Mesothelial cell of epicardium (in vitro differentiated cells): ENCODE measurements at places on chromosomes 12 and 14.

DNA sequence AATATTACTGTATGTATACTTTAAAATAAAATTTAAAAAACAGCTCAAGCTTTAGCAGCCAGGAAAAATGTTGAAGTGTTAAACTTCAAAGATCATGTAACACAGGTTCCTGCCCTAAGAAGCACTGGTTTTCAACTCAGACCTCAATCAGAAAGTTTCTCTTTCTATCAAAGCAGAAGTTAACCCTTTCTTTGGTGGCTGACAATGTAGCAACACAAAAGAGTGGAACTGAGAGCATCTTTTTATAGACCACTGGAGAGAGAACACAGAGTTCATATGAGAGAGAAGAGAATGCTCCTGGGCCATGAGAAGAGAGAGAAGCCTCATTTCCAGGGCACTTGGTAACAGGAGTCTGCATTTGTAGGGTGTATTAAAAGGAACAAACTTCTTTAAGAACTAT lies 42.2 kb upstream of the KTN1 start:
- H3K4me3 ChIP-seq, result no peak overlapping the region
- H3K27ac ChIP-seq, result no peak overlapping the region
- H3K36me3 ChIP-seq, result peaks cover 3% of the 10 kb centered on the region

DNA sequence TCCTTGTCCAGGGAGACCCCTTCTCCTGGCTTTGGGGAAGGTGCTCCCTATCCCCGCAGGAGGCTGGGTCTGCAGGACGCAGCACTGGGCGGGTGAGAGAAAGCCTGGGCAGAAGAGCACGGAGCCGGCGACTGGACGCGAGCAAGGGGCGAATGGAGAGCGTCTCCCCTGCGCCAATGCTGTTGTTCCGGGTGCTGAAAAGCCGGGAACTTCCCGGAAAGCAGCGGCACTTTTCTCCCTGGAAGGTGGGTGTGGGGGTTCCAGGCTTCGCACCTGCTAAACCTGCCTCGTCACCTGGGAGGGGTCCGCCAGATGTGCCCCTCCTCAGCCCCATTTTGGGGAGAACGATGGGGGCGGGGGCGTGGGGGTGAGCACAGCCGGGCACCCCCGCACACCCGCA lies 417.1 kb upstream of the TMTC1 start:
- no peak overlapping the region for H3K27ac ChIP-seq
- H3K36me3 ChIP-seq, result no peaks in the 10 kb centered on the region
- H3K4me3 ChIP-seq, result peak overlapping the region; percentile 58
- peak; percentile 38 for DNase-seq

- H3K27ac ChIP-seq, result no peak overlapping the region
- no peak overlapping the region for H3K4me3 ChIP-seq
- H3K4me1 ChIP-seq, result peaks cover 42% of the 10 kb centered on the region
- H3K27me3 ChIP-seq, result no peaks in the 10 kb centered on the region
Observed at GRCh38 chr14:74982661-74983060, 20.1 kb upstream of the EIF2B2 start.

GRCh38 chr12:97899956-97900355 lies 437.4 kb downstream of the RMST start:
- H3K27ac ChIP-seq, result no peak overlapping the region
- no peak for DNase-seq
- no peaks in the 10 kb centered on the region for H3K27me3 ChIP-seq
- no peak overlapping the region for H3K4me3 ChIP-seq
- H3K36me3 ChIP-seq, result no peaks in the 10 kb centered on the region

DNA sequence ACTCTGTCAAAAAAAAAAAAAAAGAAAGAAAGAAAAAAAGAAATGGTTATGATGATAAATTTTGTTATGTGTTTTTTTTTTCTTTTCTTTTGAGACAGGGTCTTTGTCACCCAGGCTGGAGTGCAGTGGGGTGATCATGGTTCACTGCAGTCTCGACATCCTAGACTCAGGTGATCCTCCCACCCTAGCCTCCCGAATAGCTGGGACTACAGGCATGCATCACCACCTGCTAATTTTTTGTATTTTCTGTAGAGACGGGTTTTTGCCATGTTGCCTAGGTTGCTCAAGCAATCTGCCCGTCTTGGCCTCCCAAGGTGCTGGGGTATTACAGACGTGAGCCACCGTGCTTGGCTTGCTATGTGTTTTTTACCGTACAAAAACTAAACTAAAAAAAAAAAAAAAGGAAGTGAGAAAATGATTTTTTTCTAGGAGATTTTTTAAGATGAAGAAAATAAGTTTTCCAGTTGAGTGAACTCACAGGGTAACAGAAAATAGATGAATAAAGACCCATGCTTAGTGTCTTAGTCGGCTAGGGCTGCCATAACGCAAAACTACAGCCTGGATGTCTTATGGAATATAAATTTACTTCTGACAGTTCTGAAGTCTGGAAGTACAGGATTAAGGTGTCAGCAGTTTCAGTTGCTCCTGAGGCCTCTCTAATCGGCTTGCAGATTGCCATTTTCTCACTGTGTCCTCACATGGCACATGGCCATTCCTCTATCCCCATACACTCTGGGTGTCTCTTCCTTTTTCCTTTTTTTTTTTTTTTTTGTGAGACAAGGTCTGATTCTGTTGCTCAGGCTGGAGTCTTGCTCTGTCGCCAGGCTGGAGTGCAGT lies 13.2 kb upstream of the APOF start:
- no peak overlapping the region for H3K4me3 ChIP-seq
- no peaks in the 10 kb centered on the region for H3K36me3 ChIP-seq
- H3K27me3 ChIP-seq, result peaks cover 8% of the 10 kb centered on the region

DNA sequence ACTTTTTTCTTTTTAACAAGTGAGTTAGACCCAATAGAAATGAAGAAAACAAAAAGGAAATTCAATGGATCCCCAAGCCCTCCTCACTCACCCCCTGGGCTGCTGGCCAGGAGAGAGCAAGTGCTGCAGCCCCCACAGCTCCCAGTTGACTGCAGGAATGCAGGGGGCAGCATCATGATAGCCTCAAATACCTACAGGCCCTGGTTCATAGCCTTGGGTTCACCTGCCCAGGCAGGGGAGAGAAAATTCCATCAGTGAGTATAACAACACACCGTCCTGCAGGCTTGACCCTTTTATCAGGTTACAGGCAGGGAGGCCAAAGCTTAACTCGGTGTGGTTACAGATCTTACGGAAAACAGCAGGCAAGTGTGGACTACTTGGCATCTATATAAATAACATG lies 76.3 kb downstream of the PHLDA1 start:
- H3K4me1 ChIP-seq, result peaks cover 41% of the 10 kb centered on the region
- H3K4me3 ChIP-seq, result no peak overlapping the region
- H3K27ac ChIP-seq, result no peak overlapping the region
- no peak for DNase-seq
- H3K27me3 ChIP-seq, result no peaks in the 10 kb centered on the region

DNA sequence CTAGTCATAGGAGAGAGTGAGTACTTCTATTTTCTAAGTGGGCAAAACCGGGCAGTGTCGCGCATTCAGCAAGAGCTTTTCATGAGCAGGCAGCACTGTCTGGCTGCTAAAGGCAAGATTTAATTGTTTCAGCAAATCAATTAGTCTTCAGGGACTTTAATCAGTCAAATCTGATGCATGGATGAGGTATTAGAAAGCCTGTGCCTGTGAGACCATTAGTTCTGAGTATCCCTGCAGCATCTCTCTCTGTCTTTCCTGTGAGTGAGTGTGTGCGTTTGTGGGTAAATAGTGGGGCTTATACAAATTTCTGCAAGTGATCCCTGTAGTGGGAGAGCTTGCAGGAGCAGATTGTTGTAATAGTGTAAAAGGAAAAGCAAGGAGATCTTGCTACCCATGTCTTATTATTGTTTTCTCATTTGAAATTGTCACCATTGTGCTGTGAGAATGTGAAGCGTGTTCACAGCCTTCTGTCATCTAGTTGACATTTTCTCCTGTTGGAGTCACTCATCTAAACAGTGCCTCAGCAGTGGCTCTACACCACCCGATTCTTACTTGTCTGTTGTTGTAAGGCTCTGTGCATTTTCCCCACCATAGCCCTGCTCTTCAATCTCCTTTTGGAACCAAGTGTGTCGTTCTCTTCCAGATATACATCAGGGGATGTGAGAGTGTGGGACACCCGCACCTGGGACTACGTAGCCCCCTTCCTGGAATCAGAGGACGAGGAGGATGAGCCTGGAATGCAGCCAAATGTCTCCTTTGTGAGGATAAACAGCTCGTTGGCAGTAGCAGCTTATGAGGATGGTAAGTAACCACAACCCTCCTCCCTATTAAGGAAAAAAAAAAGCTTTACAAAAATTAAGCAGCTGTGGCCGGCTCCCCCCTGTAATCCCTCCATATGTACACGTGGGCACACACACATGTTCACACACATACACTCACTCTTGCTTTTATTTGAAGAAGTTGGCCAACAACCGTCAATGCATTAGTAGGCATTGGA lies 53.6 kb downstream of the FBXW8 start:
- DNase-seq, result no peak
- peaks cover 2% of the 10 kb centered on the region for H3K4me1 ChIP-seq
- H3K27me3 ChIP-seq, result no peaks in the 10 kb centered on the region

GRCh38 chr14:71583705-71584104 lies 348.5 kb upstream of the RGS6 start:
- H3K27me3 ChIP-seq, result no peaks in the 10 kb centered on the region
- H3K36me3 ChIP-seq, result no peaks in the 10 kb centered on the region
- no peak for DNase-seq
- H3K4me3 ChIP-seq, result no peak overlapping the region
